ENCODE measurements at places on chromosomes 12 and 14. TPM values are rescaled to one million over a fixed set of nuclear protein-coding genes. Genes with fewer than 3 reads are reported as not detected.

LTB4R2 gene
- 3.2 TPM for total RNA-seq

KRT80 gene
- 0.11 TPM for total RNA-seq

B4GALNT1 gene
- total RNA-seq: 11.2 TPM

ZBTB42 gene
- 5.2 TPM for total RNA-seq

PLEKHG7 gene
- not detected for total RNA-seq

PTGER2 gene
- total RNA-seq: not detected

ACVRL1 gene
- 0.05 TPM for total RNA-seq

PRB2 gene
- total RNA-seq: not detected

MMP19 gene
- total RNA-seq: not detected

OR4E2 gene
- not detected for total RNA-seq

DAAM1 gene
- total RNA-seq: 23.5 TPM

SLC6A13 gene
- total RNA-seq: not detected

DNA sequence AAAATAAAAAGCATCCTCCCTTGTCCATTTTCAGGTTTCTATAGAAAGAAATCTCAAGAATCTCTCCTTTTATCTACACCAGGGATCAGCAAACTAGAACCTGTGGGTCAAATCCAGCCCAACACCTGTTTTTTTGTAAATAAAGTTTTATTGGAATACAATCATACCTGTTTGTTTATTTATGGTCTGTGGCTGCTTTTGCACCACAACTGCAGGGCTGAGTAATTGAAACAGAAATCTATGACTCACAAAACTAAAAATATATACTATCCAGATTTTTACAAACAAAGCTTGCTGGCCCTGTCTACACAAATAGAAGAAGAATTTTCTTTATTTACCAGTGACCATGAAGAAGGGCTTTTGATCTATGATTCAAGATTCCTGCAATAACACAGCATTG lies 95.1 kb upstream of the COCH start:
- no peak for DNase-seq

DNA sequence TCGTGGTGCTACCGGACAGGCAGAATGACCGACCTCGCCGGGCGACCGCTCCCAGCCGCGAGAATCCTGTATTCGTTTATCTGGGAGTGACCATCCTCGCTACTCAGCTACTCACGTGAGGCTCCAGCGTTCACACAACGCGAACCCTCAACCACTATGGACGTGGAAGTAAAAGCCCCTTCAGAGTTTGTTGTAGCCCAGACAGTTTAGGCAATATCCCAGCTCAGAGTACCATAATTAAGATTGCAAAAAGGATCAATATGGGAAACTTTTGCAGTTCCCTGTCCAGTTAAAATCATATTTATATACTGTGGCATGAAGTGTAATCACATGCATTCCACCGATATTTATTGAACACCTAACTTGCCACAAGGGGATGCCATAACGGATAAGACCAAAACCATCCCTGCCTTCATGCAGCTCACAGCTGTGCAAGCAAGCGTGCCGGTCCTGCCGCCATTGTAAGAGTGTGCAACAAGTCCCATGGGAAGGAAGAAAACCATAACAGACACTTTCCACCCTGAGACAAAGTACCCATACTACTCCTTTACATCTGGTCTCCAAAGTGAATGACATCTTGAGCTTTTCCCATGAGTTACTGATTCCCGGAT lies 938 bp upstream of the MAX start:
- DNase-seq: peak; percentile 47

DNA sequence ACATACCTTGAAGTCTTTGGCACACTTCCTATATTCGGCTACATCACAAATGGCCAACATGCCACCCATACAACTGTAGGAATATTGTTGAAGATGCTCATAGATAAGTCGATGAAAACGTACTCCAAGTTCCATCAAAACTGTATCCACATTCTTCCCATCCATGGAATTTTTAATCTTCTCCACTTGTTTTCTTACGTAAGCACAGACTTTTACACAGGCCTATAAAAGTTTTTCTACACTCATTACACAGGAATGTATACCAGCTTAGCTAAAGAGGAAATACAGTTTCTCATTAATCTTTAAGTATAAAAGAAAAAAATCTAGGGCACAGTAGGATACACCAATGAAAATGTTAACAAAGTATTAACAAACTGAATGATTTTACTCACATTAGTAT lies 59.1 kb downstream of the EXOC5 start:
- no peak for DNase-seq

- DNase-seq: no peak
These were observed 3.5 kb downstream of the XRCC3 start for GRCh38 chr14:103711516-103712431.

GRCh38 chr14:97780804-97781203 lies 983.6 kb downstream of the VRK1 start:
- no peak for DNase-seq

DNA sequence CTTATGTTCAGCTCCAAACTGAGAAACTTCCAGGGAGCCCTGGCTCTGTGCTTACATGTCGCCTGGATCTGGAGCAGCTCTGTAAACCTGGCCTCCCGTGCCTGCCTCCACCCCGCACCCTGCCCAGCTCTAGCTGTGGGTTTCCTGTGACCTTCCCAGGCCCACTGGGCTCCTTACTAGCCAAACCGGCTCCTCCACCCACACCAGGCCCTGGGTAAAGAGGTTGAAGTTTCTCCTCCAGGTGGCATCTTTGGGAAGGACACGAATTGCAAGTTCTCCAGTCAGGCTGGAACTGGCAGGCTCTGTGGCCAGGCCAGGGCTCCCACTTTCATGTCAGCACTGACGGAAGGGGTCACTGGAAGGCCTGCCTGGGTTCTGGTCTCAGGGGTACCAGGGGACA lies 60.9 kb upstream of the ZFP36L1 start:
- no peak for DNase-seq

GRCh38 chr14:96056509-96057422 lies 17.6 kb downstream of the C14orf132 start:
- DNase-seq: peak; percentile 32

- no peak for DNase-seq
These were observed 8.1 kb upstream of the RNF34 start for GRCh38 chr12:121391619-121392324.

- DNase-seq: no peak
These were observed 58.6 kb downstream of the SLC38A1 start for GRCh38 chr12:46209914-46210872.

GRCh38 chr12:42552822-42553221 lies 36.7 kb downstream of the PRICKLE1 start:
- DNase-seq: no peak

DNA sequence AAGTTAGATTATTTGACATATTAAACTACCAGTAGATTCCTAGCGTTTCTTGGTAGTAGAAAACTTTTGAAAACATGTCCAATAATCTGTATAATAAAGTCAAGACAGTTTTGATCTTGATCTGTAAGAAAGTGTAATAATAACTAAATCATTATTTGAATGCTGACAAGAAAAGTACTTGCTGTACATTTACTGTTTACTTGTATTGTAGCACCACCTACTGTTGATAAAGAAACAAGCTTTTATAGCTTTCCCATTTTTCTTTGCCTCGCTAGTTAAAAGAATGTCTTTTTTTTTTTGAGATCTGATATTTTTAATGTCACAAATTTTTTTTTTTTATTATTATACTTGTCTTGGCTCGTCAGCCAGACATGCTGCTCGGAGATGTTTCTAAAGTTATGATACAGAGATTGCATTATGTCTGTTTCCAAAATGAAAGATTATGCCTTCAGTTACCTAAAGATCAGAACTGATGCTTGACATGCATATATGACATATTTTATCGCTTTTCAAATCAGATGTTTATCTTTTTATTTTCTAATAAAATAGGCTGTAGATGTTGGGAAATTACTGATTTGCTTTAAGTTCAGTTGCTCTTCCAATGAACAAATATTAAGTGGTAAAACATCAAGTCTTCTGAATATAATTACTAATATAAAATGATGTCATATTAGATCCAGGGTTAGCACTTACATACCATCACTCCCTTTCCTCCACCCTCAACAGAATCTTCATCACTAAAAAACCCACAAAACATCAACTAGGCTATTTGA lies 140.5 kb downstream of the AKAP6 start:
- peak; percentile 68 for DNase-seq

GRCh38 chr14:60396718-60397343 lies 89.0 kb downstream of the C14orf39 start:
- no peak for DNase-seq

GRCh38 chr12:119457271-119457670 lies 122.7 kb downstream of the CCDC60 start:
- no peak for DNase-seq

DNA sequence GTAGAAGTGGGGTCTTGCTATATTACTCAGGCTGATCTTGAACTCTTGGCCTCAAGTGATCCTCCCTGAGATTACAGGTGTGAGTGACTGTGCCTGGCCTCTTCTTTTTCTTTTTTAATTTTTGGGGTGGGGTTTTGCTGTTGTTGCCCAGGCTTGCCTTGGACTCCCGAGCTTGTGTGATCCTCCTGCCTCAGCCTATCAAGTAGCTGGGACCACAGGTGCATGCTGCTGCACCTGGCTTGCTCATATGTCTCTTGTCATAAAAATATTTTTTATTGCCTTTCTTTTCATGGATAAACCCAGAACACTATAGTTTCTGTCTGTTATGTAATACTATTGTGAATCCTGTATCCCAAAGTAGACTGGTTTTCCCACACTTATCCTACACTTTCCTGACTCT lies 26.0 kb downstream of the SCYL2 start:
- DNase-seq: no peak

GRCh38 chr12:116376354-116377193 lies 99.1 kb upstream of the MED13L start:
- no peak for DNase-seq

- DNase-seq: peak; percentile 9
These were observed 187.2 kb downstream of the SYNE2 start for GRCh38 chr14:64040044-64040443.

- no peak for DNase-seq
These were observed 51.4 kb downstream of the HMGA2 start for GRCh38 chr12:65875640-65876071.

DNA sequence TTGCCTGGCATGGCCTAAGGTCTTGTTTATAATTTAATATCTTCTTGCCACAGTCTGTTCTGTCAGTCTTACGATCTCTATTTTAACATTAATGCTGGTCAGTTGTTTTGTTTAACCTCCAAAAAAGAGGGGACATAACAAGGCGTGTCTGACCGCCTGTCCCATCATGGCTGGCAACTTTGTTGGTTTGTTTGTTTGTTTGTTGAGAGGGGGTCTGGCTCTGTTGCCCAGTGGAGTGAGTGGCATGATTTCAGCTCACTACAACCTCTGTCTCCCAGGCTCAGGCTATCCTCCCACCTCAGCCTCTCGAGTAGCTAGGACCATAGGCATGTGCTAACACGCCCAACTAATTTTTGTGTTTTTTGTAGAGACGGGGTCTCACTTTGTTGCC lies 36.1 kb upstream of the ITPR2 start:
- DNase-seq: no peak

- DNase-seq: no peak
These were observed 242.3 kb downstream of the CCER1 start for GRCh38 chr12:90712671-90713070.
